ENCODE measurements at places on chromosomes 1 and 21.

DNA sequence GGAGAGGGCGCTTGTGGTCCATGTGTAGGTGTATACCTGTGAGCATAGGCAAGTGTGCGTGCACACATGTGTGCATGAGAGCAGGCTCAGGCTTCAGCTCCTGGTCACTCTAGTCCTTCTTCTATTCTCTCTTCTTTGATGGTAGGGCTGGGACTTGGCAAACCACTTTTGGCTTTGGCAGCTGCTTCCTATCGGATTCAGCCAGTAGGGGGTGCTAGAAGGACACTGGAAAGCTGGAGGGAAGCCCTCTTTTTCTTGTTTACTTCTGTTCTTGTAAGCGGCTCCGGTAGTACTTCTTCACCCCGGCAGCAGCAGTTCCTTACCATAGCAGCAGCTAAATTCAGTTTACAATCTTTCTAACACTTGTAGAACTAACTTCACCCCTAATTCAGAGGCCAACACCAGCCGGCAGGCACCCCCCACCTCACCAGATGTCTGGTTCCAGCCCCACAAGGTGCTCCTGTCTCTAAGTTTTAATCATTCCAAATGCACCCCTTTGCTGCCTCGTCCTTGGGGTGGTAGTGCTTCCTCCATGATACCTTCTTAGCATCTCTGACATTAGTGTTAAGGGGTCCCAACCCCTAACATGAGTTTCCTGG lies 25.1 kb downstream of the NENF start:
- peak; percentile 60 for DNase-seq

DNA sequence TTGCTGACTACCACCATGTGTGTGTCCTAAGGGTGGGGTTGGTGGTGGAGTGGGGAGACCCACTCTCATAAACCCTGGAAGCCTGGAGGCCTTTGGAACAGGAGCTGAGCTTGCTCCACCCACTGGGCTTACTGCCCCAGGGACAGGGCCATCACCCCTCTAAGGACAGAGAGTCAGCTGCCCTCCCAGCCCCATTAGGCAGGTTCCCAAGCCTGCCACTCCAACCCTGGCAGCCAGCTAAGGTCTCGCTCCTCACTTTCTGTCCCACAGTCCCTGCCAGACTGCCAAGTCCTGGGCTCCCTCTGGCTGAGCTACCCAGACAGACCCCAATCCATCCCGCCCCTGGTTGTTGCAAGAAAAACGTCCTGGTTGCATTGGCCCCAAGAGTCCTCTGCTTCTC lies 3.8 kb downstream of the NT5C1A start:
- peak; percentile 44 for DNase-seq

- no peak for DNase-seq
These were observed 155.4 kb downstream of the URB2 start for GRCh38 chr1:229781453-229781852.

DNA sequence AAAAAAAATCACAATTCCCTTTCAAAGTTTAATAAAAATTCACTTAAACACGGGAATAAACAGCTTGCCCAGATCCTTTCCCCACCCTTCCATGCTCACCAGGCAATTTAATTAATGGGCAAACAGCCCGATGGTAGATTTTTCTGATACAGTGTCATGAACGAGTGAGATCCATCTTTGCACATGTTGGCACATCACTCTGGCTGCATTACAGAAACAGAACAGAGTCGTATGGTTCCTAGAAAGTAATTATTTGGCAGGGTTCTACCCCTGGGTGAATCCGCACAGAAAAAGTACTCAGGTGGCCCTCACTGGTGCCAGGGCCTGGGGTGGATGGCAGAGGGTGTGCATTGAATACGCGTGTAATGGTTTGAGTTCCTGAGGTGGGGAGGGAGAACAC lies 24.6 kb upstream of the OVAAL start:
- DNase-seq, result no peak
